GM23248 (cell line): ENCODE measurements at places on chromosomes 7 and 10.

DNA sequence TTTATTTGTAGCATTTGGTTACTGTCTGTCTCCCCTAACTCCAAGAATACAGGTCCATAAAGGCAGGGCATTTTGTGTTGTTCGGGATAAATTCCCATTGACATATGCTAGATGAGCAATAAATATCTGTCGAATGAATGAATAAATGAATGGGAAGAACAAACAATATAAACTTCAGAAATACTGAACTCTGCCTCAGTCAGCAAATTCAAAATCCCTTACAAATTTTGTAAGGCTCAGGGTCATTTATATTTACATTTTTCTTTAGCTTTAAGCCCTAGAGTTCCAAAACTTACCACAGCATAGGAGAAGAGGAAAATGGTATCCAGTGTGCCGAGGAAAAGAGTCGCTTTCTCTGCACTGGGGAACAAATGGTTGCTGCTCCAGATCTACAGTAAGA lies 29.0 kb downstream of the SLC37A3 start:
- no peak for DNase-seq

GRCh38 chr10:35352512-35352911 lies 16.2 kb downstream of the CCNY start:
- no peak for DNase-seq

DNA sequence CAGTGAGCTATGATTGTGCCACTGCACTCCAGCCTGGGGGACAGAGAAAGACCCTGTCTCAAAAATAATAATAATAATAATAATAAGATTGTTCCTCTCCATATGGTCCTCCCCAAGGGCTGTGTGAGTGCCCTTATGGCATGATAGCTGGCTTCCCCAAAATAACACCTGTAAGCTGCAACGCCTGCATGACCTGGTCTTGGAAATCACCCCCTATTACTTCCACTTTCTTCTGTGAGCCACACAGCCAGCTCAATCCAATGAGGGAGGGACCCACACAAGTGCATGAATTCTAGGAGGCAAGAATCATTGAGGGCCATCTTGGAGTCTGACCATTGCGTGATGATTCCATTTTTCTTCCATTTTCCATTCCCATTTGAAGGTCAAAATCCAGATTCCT lies 82.7 kb upstream of the CALN1 start:
- no peak for DNase-seq

- peak; percentile 58 for DNase-seq
These were observed 76.3 kb downstream of the CLIP2 start for GRCh38 chr7:74365322-74366022.

DNA sequence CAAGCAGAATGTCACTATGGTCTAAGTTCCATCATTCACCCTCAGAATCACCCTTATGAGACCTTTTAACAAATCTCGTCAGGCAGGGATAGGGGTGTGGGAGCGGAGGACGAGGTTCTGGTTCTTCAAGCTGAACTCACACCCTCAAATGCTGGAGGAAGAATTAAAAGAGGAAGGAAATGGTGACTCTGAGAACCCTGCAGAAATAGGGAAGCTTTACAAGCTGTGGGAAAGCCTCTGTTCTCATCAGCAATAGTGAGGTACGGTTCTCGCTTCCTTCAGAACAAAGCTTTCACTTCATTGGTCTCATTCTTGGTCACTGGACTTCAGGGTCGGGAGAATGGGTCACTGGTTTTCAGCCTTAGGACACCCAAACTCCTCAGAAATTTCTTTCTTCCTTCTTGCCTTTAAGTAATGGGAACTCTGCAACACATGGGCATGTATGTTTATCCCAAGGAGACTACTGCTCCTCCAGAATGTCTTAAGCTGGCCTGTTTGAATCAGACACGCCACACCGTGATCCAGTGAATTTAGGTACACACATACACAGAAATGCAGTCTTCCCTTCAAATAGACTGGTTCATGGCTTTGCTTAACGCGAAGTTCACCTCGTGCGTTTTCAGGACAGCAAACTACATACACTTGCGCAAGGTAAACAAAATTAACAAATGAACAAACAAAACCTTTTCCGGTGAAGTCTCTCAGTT lies 226.0 kb downstream of the SFMBT2 start:
- no peak for DNase-seq

GRCh38 chr7:44269943-44270493 lies 55.4 kb downstream of the CAMK2B start:
- no peak for DNase-seq

GRCh38 chr10:115772606-115773005 lies 500.4 kb downstream of the GFRA1 start:
- DNase-seq: peak; percentile 77

DNA sequence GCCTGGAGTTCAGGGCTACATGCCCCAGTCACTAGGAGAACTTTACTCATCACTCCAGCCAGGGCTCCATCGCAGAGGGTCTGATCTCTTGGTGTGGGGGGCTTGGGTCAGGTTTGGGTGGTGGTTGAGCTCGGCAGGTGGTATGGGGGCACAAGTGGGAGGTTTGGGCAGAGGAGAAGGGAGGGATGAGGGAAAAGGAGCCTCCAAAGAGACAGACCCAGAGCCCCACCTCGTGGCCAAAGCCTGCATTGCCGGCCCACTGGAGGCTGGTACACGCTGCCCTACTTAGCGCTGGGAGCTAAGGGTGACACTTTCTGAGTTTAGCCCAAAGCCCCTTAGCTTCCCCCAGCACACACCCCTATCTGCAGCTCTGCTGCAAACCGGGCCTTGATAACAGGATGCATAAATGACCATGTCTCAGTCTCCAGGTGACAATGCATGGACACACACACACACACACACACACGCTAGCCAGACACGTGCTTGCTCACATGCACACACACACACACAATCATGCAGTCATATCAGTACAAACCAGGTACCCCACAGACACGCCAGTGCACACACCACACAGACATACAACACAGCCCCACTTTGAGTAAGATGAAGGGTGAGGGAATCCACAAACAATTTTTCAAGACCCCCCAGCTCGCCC lies 14.7 kb downstream of the LZTS2 start:
- DNase-seq: peak; percentile 75

- peak; percentile 66 for DNase-seq
These were observed 75.1 kb downstream of the EBF3 start for GRCh38 chr10:129888784-129889616.

DNA sequence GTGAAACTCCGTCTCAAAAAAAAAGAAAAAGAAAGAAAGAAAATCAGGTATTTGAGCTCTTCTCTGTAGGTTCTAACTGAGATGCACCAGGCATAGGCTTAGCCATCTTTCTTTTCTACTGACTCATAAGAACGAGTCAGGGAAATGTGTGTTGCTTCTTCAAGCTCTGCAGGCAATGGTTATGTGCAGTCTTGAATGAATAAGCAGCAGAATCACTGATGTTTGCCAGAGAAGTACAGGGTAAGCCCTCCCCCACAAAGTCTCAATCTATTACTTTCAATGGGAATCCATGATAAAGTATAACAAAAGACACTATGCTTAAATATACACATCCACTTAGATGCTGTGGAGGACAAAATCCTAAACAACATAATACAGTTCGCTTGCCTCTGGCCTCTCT lies 239.2 kb downstream of the PARD3 start:
- DNase-seq: peak; percentile 64

GRCh38 chr7:130154131-130154500 lies 51.1 kb downstream of the TMEM209 start:
- no peak for DNase-seq

- DNase-seq: no peak
These were observed 69.1 kb downstream of the INPP5A start for GRCh38 chr10:132606536-132607316.

DNA sequence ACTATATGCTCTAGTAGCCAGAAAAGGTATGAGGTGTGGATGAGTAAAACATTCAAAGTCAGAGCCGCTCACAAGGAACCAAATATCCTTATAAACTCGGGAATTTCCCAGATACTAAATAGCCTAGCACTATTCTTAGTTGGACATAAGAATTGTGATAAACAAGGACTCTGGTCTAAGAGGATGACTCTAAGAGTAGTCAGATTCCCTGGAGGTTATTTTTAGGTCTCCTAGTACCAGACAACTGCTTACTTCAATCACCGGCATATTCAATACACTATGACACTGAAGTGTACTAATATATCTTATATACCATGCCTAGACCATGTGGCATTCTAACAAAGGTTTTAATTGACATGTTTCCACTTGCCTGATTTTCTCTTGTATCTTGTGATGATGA lies 56.5 kb downstream of the LMBR1 start:
- DNase-seq: peak; percentile 8

- DNase-seq: peak; percentile 26
These were observed 9.3 kb upstream of the GTPBP4 start for GRCh38 chr10:978826-979421.

- DNase-seq: peak; percentile 21
These were observed 113.2 kb upstream of the RHEB start for GRCh38 chr7:151632750-151633515.

DNA sequence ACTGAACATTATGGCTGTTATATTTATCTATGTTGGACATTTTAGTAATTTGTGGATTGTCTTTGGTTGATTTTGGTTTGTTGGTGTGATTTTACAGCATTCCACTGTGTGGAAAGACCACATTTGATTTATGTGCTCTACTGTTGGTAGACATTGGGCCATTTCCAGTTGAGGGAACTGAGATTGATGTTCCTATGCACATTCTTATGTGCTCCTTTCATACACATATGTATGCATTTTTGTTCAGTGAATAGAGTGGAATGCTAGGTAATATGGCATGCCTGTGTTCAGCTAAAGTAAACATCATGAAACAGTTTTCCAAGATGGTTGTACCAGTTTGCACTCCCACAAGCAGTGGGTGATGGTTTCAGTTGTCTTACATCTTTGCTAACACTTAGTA lies 15.1 kb downstream of the CACNB2 start:
- no peak for DNase-seq

DNA sequence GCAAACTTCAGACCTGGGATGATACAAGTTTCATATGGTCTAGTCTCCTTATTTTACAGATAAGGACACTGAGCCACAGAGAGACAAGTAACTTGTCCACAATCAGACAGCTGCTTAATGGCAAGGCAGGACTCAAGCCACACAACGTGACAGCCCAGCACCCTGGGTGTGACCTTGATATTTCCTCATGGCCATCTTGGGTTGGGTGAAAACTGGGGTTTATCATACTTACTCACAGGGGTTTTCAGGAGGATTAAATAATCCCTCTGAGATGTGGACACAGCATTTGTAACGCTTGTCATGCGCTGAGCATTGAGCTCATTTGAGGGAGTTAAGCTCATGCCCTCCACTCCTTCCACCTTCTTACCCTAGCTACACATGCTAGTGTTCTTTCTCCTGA lies 58.0 kb downstream of the ABLIM1 start:
- DNase-seq: no peak

- DNase-seq: peak; percentile 76
These were observed 135.0 kb downstream of the SEMA3C start for GRCh38 chr7:80783678-80784327.

DNA sequence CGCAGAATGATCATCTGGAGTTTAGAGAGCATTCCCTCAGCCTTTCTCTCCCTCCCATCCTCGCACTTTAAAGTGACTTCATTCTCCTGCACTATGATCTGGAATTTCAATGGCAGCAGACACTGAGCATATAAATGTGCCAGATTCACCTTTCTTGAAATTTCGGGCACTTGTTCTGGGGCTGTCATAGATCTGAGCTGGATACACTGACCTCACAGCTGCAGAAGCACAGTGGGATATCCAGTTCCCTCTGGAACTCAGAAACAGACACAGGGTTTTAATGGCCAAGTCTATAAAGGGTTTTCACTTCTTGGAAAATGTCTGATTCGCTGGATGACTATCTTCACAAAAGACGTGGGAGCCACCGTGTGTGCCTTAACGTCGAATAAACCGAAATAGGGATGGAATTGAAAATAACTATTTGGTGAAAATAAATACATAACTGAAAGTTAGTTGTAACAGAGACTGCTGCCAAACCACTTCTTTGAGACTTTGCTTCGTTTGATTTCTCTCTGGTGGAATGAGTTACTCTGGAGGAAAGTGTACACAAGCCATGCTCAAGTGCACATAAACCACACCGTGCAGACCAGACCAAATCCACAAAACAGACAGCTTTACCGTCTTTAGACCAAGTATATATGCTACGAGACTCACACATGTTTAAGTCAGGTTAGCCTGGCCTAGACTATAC lies 126.1 kb downstream of the SVIL start:
- DNase-seq: no peak

- DNase-seq: no peak
These were observed 204.5 kb upstream of the CDCA7L start for GRCh38 chr7:22150221-22150620.

GRCh38 chr10:33120275-33120674 lies 162.2 kb upstream of the ITGB1 start:
- DNase-seq: no peak

DNA sequence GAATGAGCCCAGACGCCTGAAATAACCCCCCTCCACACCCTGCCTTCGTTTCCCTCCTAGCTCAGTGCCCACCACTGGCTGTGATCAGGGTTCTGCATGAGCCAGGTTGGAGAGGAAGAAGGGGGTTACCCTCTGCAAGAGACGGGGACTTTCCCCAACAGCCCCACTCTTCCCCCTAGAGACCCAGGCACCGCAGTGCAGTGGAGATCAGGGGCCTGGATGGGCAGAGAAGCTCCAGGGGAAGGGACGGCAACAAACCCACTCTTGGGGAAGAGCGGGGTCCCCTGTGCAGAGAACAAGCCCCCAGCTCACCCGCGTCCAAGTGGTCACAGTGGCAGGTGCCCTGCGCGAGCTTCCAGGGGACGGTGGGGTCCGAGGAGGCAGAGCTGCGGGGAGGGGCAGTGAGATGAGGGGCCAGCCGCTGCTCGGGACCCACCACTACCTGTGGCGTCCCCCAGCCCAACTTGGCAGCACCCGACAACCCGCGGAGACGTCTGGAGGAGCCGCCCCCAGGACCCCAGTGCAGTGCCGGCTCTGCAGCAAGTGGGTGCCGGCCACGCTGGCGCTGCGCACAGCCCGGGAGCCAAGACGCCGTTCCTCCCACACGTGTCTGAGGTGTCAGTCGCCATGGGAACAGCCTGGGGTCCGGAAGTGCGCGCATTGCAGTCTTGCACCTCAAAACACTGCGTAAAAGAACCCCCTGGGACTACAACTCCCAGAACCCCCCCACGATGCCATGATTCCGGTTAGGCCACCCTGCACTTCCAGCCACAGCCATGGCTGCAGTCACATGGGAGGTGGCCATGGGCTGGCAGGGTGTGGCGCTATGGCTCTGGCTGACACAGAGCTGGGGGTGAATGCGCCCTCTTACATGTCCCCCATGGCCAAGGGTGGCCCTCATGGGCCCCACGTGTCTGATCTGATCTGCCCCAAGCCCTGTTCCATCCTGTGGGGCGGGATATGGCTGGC lies 45.8 kb upstream of the WIPI2 start:
- DNase-seq: peak; percentile 37

- peak; percentile 37 for DNase-seq
These were observed at the start of gene HPSE2 for GRCh38 chr10:99235658-99236626. HPSE2 (minus strand) TSS chr10:99235852.

GRCh38 chr7:79789584-79790345 lies 336.3 kb upstream of the MAGI2 start:
- peak; percentile 76 for DNase-seq

- DNase-seq: no peak
These were observed 276.3 kb downstream of the ZMYND11 start for GRCh38 chr10:411603-412002.

GRCh38 chr7:41880107-41880506 lies 177.2 kb upstream of the INHBA start:
- peak; percentile 85 for DNase-seq
